ENCODE measurements at places on chromosomes 3 and 15.

DNA sequence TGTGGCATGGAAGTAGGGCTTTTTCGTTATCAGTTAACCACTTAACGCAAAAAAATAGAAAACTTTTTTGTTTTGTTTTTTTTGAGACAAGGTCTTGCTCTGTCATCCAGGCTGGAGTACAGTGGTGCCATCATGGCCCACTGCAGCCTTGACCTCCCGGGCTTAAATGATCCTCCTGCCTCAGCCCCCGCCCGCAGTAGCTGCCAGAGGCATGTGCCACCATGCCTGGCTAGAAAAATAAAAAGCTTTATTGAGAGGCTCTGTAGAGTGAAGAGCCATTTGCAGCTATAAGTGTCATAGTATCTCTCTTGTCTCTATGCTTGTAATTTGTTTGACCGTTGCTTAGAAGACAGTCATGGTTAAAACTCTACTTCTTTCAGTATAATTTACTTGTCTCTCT lies 13.5 kb downstream of the PPP4R2 start:
- no peak overlapping the region for H3K27ac ChIP-seq
- peaks cover 32% of the 10 kb centered on the region for H3K4me1 ChIP-seq
- no peak overlapping the region for H3K4me3 ChIP-seq
- no peaks in the 10 kb centered on the region for H3K27me3 ChIP-seq

DNA sequence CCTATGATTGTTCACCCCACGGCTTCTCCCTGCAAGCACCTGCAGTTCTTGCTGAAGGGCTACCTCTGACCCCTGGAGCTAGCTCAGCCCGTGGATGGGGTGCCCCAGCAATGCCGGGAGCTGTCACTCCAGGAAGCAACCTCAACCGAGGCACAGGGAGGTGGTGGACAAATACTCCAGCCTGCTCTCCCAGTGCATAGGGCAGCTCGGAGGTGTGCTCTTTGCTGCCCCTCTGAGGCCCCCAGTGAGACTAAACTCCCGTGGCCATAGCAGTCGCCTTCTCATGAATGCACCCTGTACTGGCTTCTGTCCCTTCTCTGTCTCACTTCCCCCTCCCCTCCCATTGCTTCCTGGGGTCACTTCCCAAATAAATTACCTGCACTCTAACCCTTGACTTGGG lies 48.5 kb downstream of the LINGO1 start:
- no peaks in the 10 kb centered on the region for H3K36me3 ChIP-seq
- H3K4me1 ChIP-seq = no peaks in the 10 kb centered on the region
- DNase-seq = no peak
- H3K4me3 ChIP-seq = no peak overlapping the region
- H3K27ac ChIP-seq = no peak overlapping the region
- H3K27me3 ChIP-seq = peaks cover 6% of the 10 kb centered on the region

GRCh38 chr3:51338632-51339031 lies 46.5 kb upstream of the MANF start:
- no peaks in the 10 kb centered on the region for H3K4me1 ChIP-seq
- H3K27me3 ChIP-seq = no peaks in the 10 kb centered on the region
- no peak for DNase-seq
- H3K36me3 ChIP-seq = no peaks in the 10 kb centered on the region
- H3K27ac ChIP-seq = no peak overlapping the region

GRCh38 chr3:188448813-188449212 lies 294.9 kb downstream of the LPP start:
- H3K36me3 ChIP-seq = peaks cover 19% of the 10 kb centered on the region
- peaks cover 22% of the 10 kb centered on the region for H3K4me1 ChIP-seq
- no peak overlapping the region for H3K4me3 ChIP-seq
- DNase-seq = no peak
- no peaks in the 10 kb centered on the region for H3K27me3 ChIP-seq

- DNase-seq = no peak
- H3K4me3 ChIP-seq = no peak overlapping the region
- H3K4me1 ChIP-seq = no peaks in the 10 kb centered on the region
- H3K36me3 ChIP-seq = no peaks in the 10 kb centered on the region
Measured at GRCh38 chr15:78389738-78390137, 48.3 kb upstream of the IREB2 start.

- no peak overlapping the region for H3K4me3 ChIP-seq
- peaks cover 31% of the 10 kb centered on the region for H3K27me3 ChIP-seq
- no peak for DNase-seq
- no peaks in the 10 kb centered on the region for H3K36me3 ChIP-seq
- H3K27ac ChIP-seq = no peak overlapping the region
Measured at GRCh38 chr3:197305854-197306253, 7.4 kb upstream of the DLG1 start.

GRCh38 chr3:35785234-35785888 lies 146.0 kb downstream of the ARPP21 start:
- no peaks in the 10 kb centered on the region for H3K36me3 ChIP-seq
- no peak for DNase-seq
- H3K4me1 ChIP-seq = no peaks in the 10 kb centered on the region
- no peak overlapping the region for H3K27ac ChIP-seq

DNA sequence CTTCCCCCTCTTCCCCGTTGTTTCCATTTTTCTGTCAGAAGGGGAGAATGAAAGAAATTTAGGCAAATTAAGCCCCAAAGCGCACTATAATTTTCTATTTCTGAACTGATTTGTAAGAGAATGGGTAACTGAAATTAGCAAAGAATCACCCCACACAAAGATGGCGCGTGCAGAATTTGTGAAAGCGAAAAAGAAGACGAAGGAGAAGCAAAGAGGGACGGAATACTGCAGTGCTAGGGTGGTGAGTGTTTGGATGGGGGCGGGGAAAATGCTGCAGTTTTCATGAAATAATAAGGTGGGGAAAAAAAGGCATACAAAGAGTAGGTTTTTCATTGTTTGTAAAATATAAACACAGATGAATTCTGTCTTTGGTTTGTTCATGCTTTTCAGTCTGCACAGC lies 4.6 kb upstream of the CTNNB1 start:
- no peak overlapping the region for H3K27ac ChIP-seq
- no peak for DNase-seq
- peaks cover 2% of the 10 kb centered on the region for H3K36me3 ChIP-seq
- H3K4me3 ChIP-seq = no peak overlapping the region
- peaks cover 6% of the 10 kb centered on the region for H3K4me1 ChIP-seq

- H3K4me3 ChIP-seq = no peak overlapping the region
- H3K36me3 ChIP-seq = peaks cover 66% of the 10 kb centered on the region
- peaks cover 30% of the 10 kb centered on the region for H3K4me1 ChIP-seq
Measured at GRCh38 chr3:124995460-124995994, 60.3 kb downstream of the HEG1 start.
